Subcutaneous adipose tissue (tissue), 4 donors: ENCODE measurements at places on chromosomes 6 and 20. TPM values are rescaled to one million over a fixed set of nuclear protein-coding genes. Genes with fewer than 3 reads are reported as not detected.

LHFPL5 gene
- not detected for total RNA-seq

F13A1 gene
- total RNA-seq: 201 TPM

CST11 gene
- not detected for total RNA-seq

TMEM14C gene
- total RNA-seq: 178 TPM
